Stomach (tissue), 19 donors: ENCODE measurements at places on chromosomes 2 and 18. TPM values are rescaled to one million over a fixed set of nuclear protein-coding genes. Genes with fewer than 3 reads are reported as not detected.
A peak's percentile ranks its signal among the peaks of the same experiment; 100 is the strongest.

The PDE1A gene
- 33.6 TPM for total RNA-seq

The FSHR gene
- not detected for total RNA-seq

The DSG4 gene
- total RNA-seq = 0.55 TPM

GRCh38 chr2:20490300-20491181 is 43.7 kb downstream of the RHOB start:
- no peak for DNase-seq

DNA sequence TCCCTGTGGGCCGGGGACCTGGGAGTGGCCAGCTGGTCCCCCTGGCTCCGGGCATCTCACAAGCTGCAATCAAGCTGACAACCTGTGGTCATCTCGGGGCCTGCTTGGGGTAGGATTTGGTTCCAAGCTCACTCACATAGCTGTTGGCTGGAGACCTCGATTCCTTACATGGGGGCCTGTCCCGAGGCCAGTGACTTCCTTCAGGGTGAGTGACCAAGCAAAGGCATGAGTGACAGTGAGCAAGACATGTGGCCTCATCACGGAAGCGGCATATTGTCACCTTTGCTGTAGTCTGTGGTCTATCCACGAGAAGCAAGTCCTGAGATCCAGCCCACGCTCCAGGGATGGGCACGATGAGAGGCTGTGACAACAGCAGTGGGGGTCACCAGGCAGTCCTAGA is 131.4 kb upstream of the ID2 start:
- DNase-seq = peak; percentile 14

DNA sequence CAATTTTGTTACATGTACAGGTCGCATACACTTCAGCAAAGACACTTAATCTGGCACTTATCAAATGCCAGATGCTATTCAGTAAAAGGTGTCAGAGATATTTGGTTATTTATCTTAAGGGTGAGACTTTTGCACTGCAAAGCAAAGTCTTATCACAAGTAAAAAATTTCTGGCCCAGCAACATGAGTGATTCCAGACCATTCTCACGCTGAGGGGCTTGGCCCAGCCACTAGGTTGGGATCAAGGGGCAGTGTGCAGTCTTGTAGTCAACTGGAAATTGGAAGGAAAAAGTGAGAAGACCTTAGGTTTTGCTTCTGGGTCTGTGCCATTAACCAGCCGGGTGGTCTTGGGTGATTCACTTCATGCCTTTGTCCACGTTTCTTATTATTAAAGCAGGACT is 181.6 kb downstream of the RNF144A start:
- DNase-seq = no peak

- DNase-seq = peak; percentile 41
These were observed 140.5 kb downstream of the ST6GAL2 start for GRCh38 chr2:106745468-106745867.

DNA sequence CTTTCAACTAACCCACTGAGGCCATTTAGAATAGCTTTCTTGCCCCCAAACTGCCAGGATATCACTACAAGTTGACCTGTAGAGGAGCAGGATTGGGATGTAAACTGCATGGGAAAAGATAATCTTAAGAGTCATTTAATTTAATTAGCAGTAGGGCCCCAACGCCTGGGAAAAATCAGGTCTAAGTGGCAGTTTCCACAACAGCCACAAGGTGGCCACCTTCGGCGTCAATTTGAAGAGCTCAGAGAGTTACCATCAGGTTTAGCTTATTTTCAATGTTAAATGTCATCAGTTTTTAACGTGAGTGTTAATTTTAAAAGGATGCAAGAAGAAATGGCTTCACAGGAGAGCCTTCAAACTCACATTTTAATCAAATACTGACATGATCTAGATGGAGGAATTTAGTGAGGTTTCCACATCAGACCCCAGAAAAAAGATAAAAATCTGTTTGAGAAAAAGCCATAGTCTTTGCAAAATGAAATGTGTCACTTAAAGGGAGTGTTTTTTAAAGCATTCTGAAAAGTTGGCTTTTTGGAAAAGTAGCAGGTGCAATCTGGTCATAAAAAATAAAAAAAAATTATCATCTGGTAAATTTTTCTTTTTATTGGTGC is 77.3 kb upstream of the UPP2 start:
- DNase-seq = peak; percentile 54

DNA sequence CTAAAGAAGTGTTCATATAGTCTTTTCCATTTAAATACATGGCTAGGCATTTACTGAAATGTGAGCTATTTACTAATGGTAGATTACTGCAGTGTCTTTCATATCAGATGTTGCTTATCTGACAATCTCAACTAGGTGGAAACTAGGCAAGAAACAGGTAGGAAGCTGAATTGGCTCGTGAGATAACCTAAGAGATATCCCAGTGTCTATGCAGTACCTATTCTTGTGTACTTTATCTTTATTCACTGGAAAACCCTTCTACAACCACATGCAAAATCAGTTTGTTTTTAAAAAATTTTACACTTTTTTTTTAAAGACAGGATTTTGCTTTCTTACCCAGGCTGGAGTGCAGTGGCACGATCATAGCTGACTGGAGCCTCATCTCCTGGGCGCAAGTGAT is 63.8 kb downstream of the PLCL1 start:
- DNase-seq = no peak

GRCh38 chr2:8374782-8375181 is 307.1 kb upstream of the ID2 start:
- DNase-seq = no peak

DNA sequence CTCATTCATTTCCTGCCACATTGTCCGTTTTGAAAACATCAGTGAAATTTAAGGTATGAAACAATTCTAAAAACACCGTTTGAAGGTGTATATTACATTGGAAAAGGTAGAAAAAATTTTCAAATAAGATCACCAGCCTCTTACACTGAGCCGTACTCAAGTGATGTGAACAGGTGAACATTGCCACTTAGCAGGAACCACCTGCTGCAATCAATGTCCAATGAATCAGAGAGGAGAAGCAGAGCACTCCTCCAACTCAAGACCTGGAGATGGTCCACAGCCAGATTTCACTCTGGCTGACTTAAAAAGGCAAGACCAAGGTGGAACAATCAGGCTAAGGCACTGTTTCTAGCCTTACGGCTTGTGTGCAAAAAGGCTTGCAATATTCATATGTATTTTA is 110.3 kb upstream of the TTN start:
- no peak for DNase-seq

- DNase-seq = peak; percentile 88
These were observed 491 bp downstream of the L3MBTL4 start for GRCh38 chr18:6414118-6414722.

- DNase-seq = peak; percentile 16
These were observed 156.7 kb downstream of the WDR7 start for GRCh38 chr18:56807901-56808300.

- DNase-seq = no peak
These were observed 56.2 kb upstream of the RAB27B start for GRCh38 chr18:54772056-54772455.

- no peak for DNase-seq
These were observed 3.9 kb upstream of the MYL1 start for GRCh38 chr2:210318891-210319290.

GRCh38 chr2:188984065-188984491 is 9.9 kb downstream of the COL3A1 start:
- no peak for DNase-seq
